Stimulated activated CD4-positive, alpha-beta T cell treated with anti-CD3 and anti-CD28 coated beads, Interleukin-1b, Interleukin-23, amount 100 ng/mL, for 1 hour (primary cell): ENCODE measurements at places on chromosomes 3 and 15.

DNA sequence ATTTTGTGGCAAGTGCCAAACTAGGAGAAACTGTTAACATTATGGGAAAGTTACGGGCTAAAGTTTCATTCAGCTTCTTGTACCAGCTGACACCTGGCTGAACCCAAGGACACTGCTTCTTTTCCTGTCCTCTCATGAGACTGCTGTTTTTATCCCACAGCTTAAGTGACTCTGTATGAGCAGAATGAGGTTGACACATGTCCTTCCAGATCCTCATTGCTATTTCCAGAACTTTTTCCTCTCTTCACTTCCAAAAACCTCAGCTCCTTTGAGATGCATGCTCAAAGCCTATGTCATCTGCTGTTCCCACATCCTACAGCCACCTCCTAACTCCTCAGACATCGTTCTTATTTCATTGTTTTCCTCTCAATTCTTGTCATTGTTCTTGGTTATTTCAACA, 183.6 kb downstream of the DCLK3 start:
- DNase-seq: no peak

- peak; percentile 17 for DNase-seq
These were observed 36.3 kb upstream of the GNB5 start for GRCh38 chr15:52227456-52227855.

DNA sequence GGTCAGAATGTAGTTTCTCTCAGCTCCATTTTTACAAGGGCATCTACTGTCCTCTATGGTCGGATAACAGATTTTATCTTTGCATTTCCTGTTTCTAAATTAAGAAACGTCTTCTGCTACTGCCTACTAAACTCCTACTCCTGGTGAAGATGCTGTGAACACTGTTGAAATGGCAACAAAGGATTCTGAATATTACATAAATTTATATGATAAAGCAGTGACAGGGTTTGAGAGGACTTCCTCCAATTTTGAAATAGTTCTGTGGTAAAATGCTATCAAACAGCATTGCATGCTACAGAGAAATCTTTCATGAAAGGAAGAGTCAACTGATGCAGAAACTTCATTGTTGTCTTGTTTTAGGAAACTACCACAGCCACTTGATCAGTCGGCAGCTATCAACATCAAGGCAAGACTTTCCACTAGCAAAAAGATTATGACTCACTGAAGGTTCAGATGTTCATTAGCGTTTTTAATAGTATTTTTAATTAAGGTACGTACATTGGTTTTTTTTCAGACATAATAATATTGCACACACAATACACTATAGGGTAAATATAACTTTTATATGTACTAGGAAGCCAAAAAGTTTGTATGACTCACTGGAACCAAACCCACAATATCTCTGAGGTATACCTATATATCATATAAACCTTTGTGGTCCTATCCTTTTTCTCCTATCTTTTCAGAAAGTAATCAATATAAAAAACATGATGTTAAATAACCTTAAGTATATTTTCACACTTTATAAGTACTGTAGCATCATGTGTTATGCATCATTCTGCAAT, 156.1 kb downstream of the STAG1 start:
- DNase-seq: no peak

- DNase-seq: no peak
These were observed 16.0 kb downstream of the CD200 start for GRCh38 chr3:112348943-112349342.

- DNase-seq: no peak
These were observed 183.3 kb upstream of the DCBLD2 start for GRCh38 chr3:99084826-99085225.
